ENCODE measurements at places on chromosomes 4 and X.

DNA sequence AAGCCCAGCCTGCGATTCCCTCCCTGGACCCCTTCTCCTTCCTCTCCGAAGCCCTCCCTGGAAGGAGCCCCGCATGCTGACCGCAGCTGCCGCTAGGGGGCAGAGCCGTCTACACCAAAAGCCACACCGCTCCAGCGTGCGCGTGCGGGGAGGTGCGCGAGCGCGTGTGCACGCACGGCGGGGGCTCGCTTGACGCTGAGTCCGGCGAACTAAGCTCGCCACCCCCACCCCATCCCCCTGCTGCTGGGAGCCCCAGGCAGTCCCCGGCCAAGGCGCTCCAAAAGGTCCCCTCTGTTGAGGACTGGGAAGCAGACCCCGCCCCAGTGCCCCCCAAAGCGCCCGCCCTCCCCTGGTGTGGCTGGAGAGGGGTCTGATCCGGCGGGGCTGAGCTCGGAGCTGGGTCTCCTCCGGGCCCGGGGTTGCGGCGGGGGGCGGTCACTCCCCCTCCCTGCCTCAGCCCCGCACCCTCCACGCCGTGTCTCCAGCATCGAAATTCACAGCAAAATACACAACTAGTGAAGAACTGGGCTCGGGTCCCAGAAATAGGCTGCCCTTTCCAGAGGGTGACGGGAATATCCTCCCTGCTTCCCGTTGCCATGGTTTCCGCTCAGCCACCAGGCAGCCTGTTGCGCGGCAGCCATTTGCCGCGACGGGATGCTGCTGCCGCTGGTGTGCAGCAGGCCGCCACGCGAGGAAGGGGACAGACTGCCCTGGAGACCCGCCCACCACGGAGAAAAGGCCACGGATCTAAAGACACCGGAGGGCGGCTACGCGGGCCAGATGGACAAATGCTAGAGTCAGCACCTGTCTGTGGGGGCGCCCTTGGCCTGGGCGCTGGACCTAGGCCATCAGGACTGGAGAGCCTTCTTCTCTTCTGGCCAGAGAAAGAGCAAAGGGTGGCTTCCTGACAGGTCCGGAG is 11.2 kb upstream of the CCNQ start:
- DNase-seq = peak; percentile 21

GRCh38 chrX:23332888-23333821 is 1.5 kb upstream of the PTCHD1 start:
- no peak for DNase-seq

GRCh38 chrX:68419975-68420374 is 13.3 kb downstream of the OPHN1 start:
- no peak for DNase-seq

DNA sequence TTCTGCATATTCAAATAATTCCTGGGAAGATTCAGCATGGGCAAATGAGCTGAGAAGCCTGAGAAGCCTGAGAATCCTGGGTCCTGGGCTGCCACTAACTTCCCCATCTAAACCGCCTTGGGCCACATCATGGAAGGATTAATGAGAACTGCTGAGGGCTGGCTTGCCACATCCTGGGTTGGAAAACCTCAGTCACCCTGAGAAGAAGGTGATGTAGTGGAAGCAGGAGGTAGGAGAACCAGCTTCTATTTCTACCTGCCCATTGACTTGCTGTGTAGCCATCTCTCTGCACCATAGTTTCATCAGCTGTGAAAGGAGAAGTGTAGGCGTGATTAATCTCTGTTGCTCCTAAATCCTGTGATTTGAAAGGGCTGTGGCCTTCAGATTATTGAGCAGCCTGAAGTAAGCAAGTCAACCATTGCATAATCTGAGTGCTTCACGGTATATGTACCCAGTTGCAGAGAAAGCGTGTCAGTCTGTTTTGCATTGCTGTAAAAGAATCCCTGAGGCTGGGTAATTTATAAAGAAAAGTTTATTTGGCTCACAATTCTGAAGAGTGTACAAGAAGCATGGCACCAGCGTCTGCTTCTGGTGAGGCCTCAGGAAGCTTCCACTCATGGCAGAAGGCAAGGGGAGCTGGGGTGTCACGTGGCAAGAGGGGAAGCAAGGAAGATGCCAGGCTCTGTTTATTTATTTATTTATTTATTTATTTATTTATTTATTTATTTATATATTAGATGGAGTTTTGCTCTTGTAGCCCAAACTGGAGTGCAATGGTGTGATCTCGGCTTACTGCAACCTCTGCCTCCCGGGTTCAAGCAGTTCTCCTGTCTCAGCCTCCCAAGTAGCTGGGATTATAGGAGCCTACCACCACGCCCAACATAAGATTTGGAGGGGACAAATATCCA is 140.9 kb upstream of the ATP6AP2 start:
- DNase-seq = no peak

GRCh38 chr4:128863312-128864075 is 54.0 kb downstream of the JADE1 start:
- peak; percentile 50 for DNase-seq

- DNase-seq = peak; percentile 38
These were observed 62.8 kb downstream of the PPP1R2C start for GRCh38 chrX:42714981-42715700.

DNA sequence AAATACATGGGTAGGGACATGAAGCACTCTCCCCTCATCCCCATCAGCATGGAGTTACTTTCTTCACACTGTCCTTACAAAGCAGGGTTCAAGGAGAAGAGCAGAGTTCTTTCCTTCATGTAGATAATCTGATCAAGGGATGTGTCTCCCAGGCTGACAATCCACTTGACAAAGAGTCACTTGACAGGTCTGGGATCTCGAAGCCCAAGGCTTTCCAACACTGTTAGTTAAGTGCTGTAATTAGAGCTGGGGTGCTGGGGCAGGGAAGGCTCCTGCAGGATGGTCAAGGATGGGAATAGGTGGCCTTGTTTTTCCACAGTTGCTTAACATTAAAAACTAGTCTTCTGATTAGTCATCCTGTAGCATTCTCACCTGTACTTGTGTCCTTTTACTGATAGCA is 38.0 kb downstream of the CCNG2 start:
- peak; percentile 15 for DNase-seq

DNA sequence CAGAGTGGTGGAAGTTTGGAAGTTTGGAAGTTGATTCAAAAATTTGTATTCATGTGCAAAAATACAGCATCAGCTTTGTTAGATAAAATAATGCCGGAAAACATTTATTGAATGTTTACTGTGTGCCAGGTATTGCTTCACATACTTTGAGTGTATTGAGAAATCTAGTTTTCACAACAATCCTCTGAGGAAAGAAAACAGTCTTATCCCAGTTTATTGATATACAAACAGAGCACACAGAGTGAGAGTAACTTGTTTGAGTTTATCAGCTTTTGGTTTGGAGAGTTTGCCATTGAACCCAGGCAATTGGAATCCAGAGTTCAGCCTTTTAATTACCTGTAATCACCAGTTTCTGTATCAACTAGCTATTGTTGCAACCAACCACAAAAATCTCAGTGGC is 127.2 kb upstream of the RPS6KA3 start:
- no peak for DNase-seq

GRCh38 chr4:22884157-22884556 is 191.4 kb downstream of the GBA3 start:
- DNase-seq = no peak

DNA sequence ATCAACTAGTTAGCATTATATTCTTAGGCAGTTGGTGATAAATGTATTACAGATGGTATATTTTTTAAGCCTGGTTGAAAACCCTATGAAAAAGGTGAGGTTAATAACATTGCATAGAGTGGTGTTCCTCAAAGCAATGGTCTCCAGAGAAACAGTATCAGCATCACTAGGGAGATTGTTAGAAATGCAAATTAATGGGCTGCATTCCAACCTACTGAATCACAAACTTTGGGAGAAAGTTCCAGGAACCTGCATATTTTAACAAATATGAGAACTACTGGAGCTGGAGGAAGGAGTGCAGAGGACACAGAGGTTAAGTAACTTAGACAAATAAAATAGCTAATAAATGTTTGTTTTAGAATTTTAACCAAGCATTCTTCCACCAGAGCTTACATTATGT is 166.9 kb upstream of the PCDH10 start:
- DNase-seq = no peak

DNA sequence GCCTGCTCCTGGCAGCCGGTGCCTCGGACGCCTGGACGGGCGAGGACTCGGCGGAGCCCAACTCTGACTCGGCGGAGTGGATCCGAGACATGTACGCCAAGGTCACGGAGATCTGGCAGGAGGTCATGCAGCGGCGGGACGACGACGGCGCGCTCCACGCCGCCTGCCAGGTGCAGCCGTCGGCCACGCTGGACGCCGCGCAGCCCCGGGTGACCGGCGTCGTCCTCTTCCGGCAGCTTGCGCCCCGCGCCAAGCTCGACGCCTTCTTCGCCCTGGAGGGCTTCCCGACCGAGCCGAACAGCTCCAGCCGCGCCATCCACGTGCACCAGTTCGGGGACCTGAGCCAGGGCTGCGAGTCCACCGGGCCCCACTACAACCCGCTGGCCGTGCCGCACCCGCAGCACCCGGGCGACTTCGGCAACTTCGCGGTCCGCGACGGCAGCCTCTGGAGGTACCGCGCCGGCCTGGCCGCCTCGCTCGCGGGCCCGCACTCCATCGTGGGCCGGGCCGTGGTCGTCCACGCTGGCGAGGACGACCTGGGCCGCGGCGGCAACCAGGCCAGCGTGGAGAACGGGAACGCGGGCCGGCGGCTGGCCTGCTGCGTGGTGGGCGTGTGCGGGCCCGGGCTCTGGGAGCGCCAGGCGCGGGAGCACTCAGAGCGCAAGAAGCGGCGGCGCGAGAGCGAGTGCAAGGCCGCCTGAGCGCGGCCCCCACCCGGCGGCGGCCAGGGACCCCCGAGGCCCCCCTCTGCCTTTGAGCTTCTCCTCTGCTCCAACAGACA is 4.4 kb downstream of the SOD3 start:
- no peak for DNase-seq

GRCh38 chr4:177250056-177250696 is 59.5 kb upstream of the NEIL3 start:
- peak; percentile 58 for DNase-seq

- DNase-seq = no peak
These were observed 22.8 kb upstream of the TMEM271 start for GRCh38 chr4:598925-599324.

GRCh38 chr4:71941001-71941400 is 90.8 kb upstream of the NPFFR2 start:
- DNase-seq = peak; percentile 8

GRCh38 chr4:128913228-128913627 is 103.7 kb downstream of the JADE1 start:
- DNase-seq = no peak

DNA sequence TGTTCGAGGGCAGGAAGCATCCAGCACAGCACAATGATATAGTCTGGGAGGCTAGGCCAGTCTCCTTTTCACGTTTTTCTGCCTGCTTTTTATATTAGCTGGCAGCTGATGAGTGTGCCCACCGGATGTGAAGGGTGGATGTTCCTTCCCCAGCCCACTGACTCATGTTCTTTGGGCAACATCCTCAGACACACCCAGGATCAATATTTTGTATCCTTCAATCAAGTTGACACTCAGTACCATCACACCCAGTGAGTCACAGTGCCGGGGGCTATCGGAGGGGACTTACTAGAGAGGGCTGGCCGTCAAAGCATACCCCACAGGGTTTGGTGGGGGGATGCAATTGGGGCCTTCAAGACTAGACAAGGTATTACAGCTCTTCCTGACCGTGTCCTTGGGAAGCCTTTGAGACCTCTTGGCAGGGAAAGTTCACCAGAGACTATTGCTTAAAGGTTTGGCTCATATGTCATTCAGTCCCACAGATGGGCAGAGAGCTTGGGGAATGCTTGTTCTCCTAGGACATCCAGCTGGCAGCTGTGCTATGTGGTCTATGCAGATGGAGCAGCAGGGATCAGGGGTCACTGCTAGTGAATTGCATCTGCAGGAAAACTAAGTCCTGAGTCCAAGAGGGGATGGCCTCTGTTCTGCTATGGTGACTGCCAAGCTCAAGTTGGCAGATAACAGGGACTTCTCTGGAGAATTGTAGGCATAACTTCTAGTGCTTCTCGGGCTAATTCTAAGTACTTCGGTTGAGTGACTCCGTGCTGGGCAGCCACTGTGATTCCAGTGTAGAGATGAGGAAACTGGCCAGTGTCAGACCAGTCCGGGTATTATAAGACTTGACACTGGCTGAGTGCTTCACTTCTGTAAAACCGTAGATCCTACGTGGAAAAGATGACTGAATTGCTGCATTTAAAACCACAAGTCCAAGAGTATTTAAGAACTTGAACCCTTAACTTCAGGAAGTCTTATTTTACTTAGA is 12.9 kb upstream of the WDR1 start:
- no peak for DNase-seq

- peak; percentile 75 for DNase-seq
These were observed 834.7 kb downstream of the RAPGEF2 start for GRCh38 chr4:159937595-159937994.

- DNase-seq = no peak
These were observed 528.3 kb upstream of the BOD1L1 start for GRCh38 chr4:14155803-14156202.

DNA sequence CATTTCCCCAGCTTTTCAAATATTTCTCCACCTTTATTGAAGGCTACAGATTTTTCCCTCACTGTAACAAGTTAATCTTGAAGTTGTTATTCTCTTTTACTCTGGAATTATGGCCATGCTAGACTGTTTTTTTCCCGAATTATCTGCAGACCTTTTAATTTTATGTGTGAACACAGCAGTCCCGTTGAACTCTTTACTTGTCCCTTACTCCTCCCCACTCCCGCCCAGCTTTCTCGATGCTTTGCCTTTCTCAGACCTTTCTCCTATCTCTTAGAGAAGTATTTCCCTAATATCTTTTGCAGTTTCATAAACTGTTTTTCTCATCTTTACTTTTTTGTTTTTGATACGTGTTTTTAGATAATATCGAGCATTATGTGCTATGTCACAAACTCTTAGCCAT is 776 bp downstream of the CEP44 start:
- DNase-seq = no peak

DNA sequence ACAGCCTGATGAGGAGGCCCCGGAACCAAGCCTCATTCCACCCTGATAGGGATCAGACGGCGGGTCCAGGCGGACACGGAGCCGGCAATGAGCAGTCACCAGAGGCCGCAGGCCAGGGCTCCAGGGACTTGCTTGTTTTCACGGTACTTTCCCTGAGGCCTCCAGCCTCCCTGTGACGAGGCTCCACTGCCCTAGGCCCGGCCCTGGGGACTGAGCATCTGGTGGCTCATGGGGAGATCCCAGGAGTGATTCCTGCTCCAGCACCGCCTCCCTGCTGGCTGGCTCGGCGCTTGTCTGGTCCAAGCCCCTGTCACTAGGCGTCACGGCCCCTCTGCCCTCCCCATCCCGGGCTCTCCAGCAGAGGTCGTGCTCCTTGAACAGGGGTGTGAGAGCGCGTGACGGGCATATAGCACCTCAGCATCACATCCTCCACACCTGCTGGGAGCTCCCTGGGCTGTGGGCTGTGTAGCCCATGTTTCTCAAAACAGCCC is 14.1 kb downstream of the HTRA3 start:
- no peak for DNase-seq

Measured in mammary epithelial cell (primary cell).